ENCODE measurements at places on chromosomes 5 and 9. TPM values are rescaled to one million over a fixed set of nuclear protein-coding genes. Genes with fewer than 3 reads are reported as not detected.

ZNF366 gene
- not detected for total RNA-seq

SLC25A2 gene
- 0.30 TPM for total RNA-seq

ABLIM3 gene
- total RNA-seq: 0.07 TPM

GZMA gene
- total RNA-seq: 2.4 TPM

SPATA31E1 gene
- not detected for total RNA-seq

CCL28 gene
- total RNA-seq: 13.9 TPM

PCDHB3 gene
- total RNA-seq: not detected

TAF11L10 gene
- not detected for total RNA-seq

JMY gene
- total RNA-seq: 7.3 TPM

TSLP gene
- 0.85 TPM for total RNA-seq

GARIN3 gene
- 0.82 TPM for total RNA-seq

NAIP gene
- total RNA-seq: 1.5 TPM

CDKN2B-AS1 gene
- 0.21 TPM for total RNA-seq

SH2D3C gene
- total RNA-seq: 35.2 TPM

SMC2 gene
- total RNA-seq: 84.5 TPM

CACFD1 gene
- 0.90 TPM for total RNA-seq

APC gene
- 20.1 TPM for total RNA-seq

GRM6 gene
- total RNA-seq: not detected
